ENCODE measurements at places on chromosomes 4 and X. TPM values are rescaled to one million over a fixed set of nuclear protein-coding genes. Genes with fewer than 3 reads are reported as not detected.

Gene HCFC1
- total RNA-seq, result 99.5 TPM

Gene SSX2
- not detected for total RNA-seq

Gene RNF150
- 0.02 TPM for total RNA-seq

Gene TMPRSS11A
- not detected for total RNA-seq

Gene LIMCH1
- total RNA-seq, result not detected

DNA sequence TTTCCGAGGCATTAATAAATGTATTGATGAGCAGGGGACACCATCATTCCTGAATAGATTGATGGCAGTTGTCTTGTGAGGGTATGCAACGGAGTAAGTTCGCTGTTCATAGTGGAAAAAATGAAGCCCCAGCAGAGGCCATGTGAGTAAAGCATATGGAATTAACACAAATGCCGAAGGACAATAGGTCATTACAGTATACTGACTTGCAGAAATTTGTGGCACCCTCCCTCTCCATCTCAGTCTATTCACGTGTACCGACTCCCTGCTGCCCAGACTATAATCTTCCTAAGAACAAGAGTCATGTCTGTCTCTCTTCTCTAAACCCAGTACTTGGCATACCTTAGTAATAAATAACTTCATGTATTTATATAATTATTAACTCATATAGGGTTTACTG is 47.1 kb upstream of the PCDH10 start:
- DNase-seq, result no peak

DNA sequence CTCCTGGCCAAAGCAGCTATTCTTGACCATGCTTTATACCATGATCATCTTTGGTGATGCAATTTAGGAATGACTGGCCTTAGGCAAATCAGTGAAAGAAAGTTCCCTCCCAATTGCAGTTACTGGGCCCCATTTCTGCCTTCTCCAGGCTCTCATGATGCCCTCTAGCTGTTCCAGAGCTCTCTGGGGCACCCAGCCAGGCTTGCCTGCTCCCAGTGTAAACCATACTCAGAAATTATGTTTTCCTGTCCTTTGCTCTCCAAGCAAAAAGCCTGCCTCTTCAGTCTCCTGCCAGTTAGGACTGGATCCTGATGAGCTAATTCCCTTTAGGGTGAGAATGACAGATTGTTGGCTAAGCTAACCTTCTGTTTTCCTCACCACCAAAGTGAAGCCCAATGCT is 85.3 kb upstream of the RBPJ start:
- DNase-seq, result no peak

GRCh38 chr4:103010804-103011203 is 8.7 kb downstream of the SLC9B1 start:
- no peak for DNase-seq

Measured in activated CD4-positive, alpha-beta T cell treated with anti-CD3 and anti-CD28 coated beads for 36 hours (primary cell).